ENCODE measurements at places on chromosomes 12 and 14.

- no peak for DNase-seq
Measured at GRCh38 chr12:65657635-65658034, 166.6 kb upstream of the HMGA2 start.

DNA sequence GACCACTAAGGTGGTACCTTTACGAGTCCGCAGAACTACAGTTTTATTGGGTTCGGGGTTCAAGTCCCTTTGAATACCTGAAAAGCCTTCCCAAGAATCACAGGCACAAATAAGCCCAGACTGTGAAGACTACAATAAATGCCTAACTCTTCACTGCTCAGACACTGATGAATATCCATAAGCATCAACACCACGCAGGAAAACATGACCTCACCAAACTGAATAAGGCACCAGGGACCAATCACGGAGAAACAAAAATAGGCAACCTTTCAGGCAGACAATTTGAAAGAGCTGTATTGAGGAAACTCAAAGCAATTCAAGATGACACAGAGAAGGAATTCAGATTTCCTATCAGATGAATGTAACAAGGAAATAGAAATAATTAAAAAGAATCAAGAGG lies 24.2 kb upstream of the P2RX7 start:
- no peak for DNase-seq

DNA sequence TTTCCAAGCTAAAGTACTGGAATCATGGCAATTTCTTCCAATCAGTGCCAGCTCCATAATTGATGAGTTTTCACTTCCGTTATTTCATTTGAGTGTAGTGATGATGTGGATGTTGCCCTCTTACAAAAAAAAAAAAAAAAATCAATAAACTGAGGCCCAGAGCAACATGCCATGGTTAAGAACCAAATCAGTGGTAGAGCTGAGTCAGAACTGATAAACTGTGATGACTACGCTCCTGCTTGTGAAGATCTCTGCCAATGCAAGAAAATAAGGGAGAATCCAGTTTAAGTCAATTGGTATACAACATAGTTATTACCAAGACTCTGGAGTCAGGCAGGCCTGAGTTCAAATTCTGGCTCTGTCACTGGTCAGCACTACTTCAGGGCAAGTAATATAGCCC lies 102.7 kb downstream of the GPR135 start:
- DNase-seq, result no peak

GRCh38 chr12:80846952-80847351 lies 90.8 kb downstream of the LIN7A start:
- DNase-seq, result no peak

- no peak for DNase-seq
Measured at GRCh38 chr14:91380610-91381371, 36.8 kb downstream of the CCDC88C start.

GRCh38 chr12:66755727-66756395 lies 77.0 kb upstream of the GRIP1 start:
- no peak for DNase-seq

DNA sequence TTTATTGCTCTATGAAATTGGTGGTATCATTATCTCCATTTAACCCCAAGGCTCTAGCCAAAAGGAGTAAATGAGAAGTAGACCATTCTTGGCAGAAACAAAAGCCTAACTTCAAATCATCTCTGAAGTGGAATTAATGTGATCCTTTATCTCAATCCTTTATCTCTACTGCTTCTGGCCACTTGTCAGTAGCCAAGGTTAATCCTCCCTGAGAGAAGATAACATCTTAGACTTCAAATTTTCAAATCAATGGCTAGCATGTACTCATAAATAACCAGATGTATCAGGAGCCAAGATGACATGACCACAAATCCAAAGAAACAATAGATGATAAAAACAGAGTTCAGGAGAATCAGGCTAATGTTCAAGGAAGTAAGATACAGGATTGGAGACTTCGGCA lies 123.1 kb upstream of the RASSF8 start:
- no peak for DNase-seq

DNA sequence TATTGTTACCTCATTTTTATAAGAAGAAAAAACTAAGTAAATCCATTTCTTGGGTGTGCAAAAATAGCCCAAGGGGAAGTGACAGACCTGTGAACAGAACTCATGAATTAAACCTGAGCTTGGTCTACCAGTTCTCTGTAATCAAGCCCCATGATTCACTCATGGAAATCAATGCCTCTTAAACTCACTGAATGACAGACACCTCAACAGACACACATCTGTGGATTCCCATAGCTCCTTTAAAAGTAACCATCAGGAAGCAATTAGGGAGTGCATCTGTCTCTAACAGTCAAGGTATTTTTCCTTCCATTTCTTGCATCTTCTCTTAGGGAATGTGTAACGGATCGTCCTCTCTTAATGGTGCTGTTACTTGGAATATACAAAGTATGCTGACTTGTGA lies 215.0 kb upstream of the EEA1 start:
- no peak for DNase-seq

DNA sequence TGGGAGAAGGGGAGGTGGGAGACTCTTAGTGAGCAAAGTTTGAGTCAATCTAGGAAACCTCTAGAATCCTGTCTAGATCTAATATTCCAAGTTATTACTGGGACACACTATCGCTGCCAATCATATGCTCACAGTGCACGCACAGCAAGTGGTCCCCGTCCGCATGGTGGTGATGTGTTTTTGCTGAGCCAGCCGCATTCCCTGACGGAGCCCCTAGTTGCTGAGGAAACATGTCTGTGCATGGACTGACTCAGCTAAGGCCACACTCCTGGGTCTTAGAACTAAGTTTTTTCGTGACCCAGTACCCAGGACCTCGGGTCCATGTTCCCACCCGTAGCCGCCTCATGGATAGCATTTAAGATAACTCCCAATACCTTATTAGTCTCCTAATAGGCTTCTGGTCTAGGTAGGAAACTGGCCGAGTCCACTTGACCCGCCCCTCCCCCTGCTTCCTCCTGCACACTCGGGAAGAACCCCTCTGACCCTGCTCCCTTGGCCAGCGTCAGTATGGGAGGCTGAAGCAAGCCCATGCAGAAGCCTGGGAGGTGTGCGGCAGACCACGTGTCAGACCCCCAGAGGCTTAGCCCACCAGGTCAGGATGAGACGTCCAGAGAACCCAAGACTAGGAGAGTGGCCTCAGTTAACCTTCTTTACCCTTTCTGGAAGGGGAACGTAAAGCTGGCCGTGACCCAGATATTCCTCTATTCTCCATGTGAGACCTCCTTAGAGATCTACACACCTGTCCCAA lies 200.5 kb downstream of the ETV6 start:
- DNase-seq, result no peak

DNA sequence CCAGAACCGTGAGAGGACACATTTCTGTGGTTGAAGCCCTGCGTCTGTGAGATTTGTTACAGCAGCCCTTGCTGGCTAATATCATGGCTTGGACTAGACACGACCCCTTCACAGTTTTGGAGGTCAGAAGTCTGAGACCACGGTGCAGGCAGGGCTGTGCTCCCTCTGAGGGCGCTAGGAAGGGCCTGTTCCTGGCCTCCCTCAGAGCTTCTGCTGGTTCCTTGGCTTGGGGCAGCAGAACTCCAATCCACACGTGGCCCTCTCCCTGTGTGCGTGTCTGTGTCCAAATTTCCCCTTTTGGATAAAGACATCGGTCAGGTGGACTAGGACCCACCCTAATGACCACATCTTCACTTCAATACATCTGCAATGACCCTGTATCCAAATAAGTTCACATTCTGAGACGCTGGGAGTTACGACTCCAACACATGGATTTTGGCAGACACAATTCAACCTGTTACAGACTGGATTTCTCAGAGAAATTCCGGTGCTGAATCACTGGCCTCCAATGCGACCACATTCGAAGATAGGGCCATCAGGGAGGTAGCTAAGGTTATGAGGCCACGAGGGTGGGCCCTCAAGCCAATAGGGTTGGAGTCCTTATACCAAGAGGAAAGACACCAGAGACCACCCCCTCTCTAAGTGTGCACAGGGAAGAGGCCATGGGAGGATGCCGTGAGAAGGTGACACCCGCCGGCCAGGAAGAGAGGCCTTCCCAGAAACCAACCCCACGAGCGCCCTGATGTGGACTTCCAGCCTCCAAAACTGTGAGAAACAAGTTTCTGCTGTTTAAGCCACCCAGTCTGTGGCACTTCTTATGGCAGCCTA lies 43.6 kb upstream of the PPP2R5C start:
- peak; percentile 6 for DNase-seq

DNA sequence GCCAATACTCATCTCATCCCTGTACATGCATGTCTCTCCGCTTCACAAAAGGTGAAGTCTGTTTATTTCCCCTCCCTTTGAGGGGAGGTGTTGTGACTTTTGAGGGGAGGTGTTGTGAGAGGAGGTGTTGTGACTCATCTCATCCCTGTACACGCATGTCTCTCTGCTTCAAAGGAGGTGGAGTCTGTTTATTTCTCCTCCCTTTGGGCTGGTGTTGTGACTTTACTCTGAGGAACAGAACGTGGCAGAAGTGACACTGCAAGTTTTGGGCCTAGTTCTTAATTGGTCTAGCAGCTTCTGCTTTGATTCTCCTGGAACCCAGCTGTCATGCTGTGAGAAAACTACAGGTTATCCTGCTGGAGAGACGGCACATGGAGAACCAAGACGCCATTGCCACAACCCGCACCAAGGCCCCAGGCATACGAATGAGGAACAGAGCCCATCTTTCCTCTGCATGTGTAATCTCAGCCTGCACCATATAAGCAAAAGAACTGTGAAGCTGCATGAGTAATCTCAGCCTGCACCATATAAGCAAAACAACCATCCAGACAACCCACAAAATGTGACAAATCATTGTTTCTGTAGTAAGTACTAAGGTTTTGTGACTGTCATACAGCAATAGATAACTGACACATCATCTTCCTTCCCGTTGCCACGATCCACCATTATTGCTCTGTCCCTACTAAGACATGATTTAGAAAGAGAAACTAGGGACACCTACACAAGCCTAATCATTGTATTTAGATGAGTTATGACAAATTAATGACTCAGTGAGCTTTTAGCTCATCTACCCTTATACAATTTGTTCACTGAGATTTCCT lies 30.0 kb downstream of the GALNT4 start:
- peak; percentile 42 for DNase-seq

- no peak for DNase-seq
Measured at GRCh38 chr12:63206494-63206893, 55.5 kb upstream of the AVPR1A start.

GRCh38 chr12:56469007-56469930 lies 891 bp downstream of the SPRYD4 start:
- no peak for DNase-seq

- DNase-seq, result peak; percentile 94
Measured at GRCh38 chr14:102776761-102777710, at the start of gene TRAF3. TSS of gene TRAF3 (plus strand) at chr14:102777449. CDS start at chr14:102870202, 92,753 bp downstream.

GRCh38 chr14:64779472-64779871 lies 75.2 kb downstream of the PLEKHG3 start:
- DNase-seq, result no peak
